Aorta (tissue), 5 donors: ENCODE measurements at places on chromosomes 5 and 9. TPM values are rescaled to one million over a fixed set of nuclear protein-coding genes. Genes with fewer than 3 reads are reported as not detected.

GRCh38 chr5:128135286-128135685 lies 51.7 kb downstream of the SLC12A2 start:
- no peak overlapping the region for H3K27ac ChIP-seq
- H3K27me3 ChIP-seq = no peaks in the 10 kb centered on the region
- DNase-seq = no peak
- no peaks in the 10 kb centered on the region for H3K4me1 ChIP-seq
- no peaks in the 10 kb centered on the region for H3K36me3 ChIP-seq

DNA sequence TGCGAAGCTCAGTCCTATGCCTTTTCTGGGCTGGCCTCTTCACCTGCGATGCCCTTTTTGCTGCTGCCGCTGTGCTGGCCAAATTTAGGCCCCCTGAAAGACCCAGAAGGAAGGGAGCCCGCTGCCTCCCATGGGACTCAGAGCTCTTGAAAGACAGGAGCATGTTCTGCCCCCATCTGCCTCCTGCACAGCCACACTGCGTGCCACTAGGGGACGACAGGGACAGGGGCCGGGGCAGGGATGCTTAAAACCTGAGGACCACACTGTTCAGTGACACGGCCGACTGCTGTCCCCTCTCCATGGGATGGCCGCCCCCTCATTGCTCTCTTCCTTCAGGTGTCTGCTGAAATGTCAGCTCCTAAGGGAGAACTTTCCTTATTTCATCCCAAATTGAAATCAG lies 132.4 kb downstream of the ADAMTS2 start:
- no peak for DNase-seq
- H3K27ac ChIP-seq = no peak overlapping the region
- H3K4me3 ChIP-seq = no peak overlapping the region

- no peaks in the 10 kb centered on the region for H3K27me3 ChIP-seq
- H3K4me1 ChIP-seq = no peaks in the 10 kb centered on the region
These were observed 63.4 kb downstream of the DENND1A start for GRCh38 chr9:123866497-123866896.

- H3K4me3 ChIP-seq = no peak overlapping the region
- no peaks in the 10 kb centered on the region for H3K27me3 ChIP-seq
- no peaks in the 10 kb centered on the region for H3K4me1 ChIP-seq
- H3K27ac ChIP-seq = no peak overlapping the region
These were observed 52.0 kb upstream of the KCNIP1 start for GRCh38 chr5:170451747-170452365.

DNA sequence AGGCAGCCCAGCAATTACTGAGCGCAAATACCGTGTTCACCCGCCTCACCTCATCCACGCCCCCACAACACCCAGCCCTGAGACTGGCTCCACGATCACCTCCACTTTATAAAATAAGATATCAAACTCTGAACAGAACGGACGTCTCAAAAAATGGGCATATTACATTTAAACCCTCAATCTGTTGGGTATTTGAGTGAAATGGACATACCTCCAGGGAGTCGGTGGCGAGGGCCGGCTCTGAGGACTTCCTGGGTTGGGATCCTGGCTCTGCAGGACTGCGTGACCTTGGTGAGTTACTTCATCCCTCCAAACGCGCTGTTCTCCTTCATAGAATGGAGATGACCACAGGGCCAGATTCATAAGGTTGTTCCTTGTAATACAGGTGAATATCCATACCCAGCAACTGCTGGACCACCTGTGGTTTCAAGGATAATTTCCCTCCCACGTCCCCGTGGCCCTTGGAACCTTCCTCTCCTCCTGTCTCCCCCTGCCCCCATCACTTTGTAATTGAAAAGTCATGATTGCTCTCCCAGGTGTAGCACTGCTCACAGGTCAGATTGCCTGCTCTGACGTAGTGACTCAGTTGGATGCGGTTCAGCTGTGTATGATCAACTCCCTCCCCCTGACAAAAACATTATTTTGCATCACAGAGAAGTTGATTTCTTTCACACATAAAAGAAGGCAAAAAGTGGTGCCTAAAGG lies 135.6 kb downstream of the KCNIP1 start:
- DNase-seq = peak; percentile 64
- no peak overlapping the region for H3K4me3 ChIP-seq
- H3K4me1 ChIP-seq = no peaks in the 10 kb centered on the region

- H3K36me3 ChIP-seq = no peaks in the 10 kb centered on the region
- DNase-seq = no peak
- no peak overlapping the region for H3K27ac ChIP-seq
- no peaks in the 10 kb centered on the region for H3K4me1 ChIP-seq
- H3K4me3 ChIP-seq = peak overlapping the region; percentile 84
- H3K27me3 ChIP-seq = no peaks in the 10 kb centered on the region
These were observed 165.0 kb upstream of the MPDZ start for GRCh38 chr9:13444245-13445102.

GRCh38 chr9:122923947-122924346 lies 7.4 kb downstream of the ZBTB26 start:
- no peak overlapping the region for H3K4me3 ChIP-seq
- H3K4me1 ChIP-seq = no peaks in the 10 kb centered on the region
- DNase-seq = no peak
- no peaks in the 10 kb centered on the region for H3K27me3 ChIP-seq
- H3K27ac ChIP-seq = no peak overlapping the region
- H3K36me3 ChIP-seq = no peaks in the 10 kb centered on the region

DNA sequence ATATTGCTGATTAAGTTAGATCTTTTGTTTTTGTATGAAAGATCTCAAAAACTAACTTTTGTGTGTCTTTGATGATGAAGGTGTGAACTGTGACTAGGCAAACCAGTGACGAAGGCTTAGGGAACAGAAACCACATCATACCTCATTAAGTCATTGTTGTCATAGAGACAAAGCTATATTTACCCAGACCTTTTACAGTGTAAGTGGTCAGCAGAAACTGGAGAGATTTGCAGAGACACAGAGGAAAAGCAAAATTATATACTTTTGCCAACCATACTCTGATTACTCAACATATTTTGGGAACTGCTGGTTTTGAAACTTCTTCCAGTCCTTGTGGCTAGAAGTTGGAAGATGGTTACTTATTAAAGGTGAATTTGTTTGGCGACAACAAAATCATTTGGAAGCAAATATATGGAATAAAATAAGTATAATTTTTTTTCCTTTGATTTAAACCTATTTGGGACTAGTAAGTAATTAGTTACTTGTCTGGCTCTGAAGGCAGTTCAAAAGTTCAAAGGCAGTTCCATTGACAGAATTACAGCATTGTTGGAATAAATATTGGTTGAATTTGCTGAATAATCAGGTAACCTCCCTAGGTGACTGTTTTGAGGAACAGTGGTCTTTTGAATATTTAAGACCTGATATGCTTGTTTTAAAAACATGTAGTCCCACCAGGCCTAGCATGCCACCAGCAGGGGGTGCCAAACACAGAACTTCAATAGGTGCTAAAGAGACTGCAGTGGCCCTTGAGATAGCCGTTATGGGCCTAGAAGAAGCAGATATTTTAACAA lies 103.8 kb downstream of the RPS23 start:
- no peak overlapping the region for H3K4me3 ChIP-seq
- no peak overlapping the region for H3K27ac ChIP-seq
- peak; percentile 83 for DNase-seq
- no peaks in the 10 kb centered on the region for H3K4me1 ChIP-seq
- H3K27me3 ChIP-seq = no peaks in the 10 kb centered on the region
- no peaks in the 10 kb centered on the region for H3K36me3 ChIP-seq

GRCh38 chr9:88993327-88993726 lies 2.1 kb downstream of the S1PR3 start:
- H3K36me3 ChIP-seq = peaks cover 10% of the 10 kb centered on the region
- H3K27ac ChIP-seq = no peak overlapping the region
- H3K4me3 ChIP-seq = peak overlapping the region; percentile 94
- H3K4me1 ChIP-seq = peaks cover 8% of the 10 kb centered on the region

- no peaks in the 10 kb centered on the region for H3K4me1 ChIP-seq
- H3K27me3 ChIP-seq = no peaks in the 10 kb centered on the region
- DNase-seq = no peak
- H3K27ac ChIP-seq = no peak overlapping the region
- no peak overlapping the region for H3K4me3 ChIP-seq
- H3K36me3 ChIP-seq = no peaks in the 10 kb centered on the region
These were observed 79.2 kb downstream of the PTCH1 start for GRCh38 chr9:95437559-95437958.

DNA sequence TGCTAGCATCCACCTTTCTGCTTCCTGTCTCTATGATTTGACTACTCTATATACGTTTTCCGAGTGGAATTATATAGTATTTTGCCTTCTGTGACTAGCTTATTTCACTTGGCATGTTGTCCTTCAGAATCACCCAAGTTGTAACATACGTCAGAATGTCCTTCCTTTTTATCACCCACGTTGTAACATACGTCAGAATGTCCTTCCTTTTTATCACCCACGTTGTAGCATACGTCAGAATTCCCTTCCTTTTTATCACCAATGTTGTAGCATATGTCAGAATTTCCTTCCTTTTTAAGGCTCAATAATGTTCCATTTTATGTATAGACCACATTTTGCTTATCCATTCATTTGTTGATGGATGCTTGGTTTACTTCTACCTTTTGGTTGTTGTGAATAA lies 22.9 kb upstream of the TAS2R1 start:
- H3K27ac ChIP-seq = no peak overlapping the region
- no peak overlapping the region for H3K4me3 ChIP-seq
- H3K27me3 ChIP-seq = no peaks in the 10 kb centered on the region
- no peaks in the 10 kb centered on the region for H3K36me3 ChIP-seq

Gene PCDHAC1
- total RNA-seq = 0.36 TPM

Gene MUSK
- total RNA-seq = 1.6 TPM

Gene IL5
- not detected for total RNA-seq

Gene FIBCD1
- total RNA-seq = not detected
